ENCODE measurements at places on chromosomes 1 and 21.
A peak's percentile ranks its signal among the peaks of the same experiment; 100 is the strongest.

- DNase-seq, result no peak
These were observed 161.2 kb downstream of the NPHP4 start for GRCh38 chr1:5830771-5831599.

GRCh38 chr1:54475946-54476516 lies 69.8 kb upstream of the SSBP3 start:
- no peak for DNase-seq

DNA sequence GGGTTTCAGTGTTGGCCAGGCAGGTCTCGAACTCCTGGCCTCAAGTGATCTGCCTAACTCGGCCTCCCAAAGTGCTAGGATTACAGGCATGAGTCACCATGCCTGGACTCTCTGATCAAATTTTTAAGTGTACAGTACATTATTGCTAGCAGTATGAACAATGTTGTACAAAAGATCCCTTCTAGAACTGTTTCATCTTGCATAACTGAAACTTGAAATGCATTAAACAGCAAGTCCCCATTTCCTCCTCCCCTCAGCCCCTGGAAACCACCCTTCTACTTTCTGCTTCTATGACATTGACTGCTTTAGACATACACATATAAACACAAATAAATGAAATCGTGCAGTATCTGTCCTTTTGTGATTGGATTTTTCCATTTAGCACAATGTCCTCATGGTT lies 463.4 kb downstream of the PTPRC start:
- DNase-seq, result no peak

DNA sequence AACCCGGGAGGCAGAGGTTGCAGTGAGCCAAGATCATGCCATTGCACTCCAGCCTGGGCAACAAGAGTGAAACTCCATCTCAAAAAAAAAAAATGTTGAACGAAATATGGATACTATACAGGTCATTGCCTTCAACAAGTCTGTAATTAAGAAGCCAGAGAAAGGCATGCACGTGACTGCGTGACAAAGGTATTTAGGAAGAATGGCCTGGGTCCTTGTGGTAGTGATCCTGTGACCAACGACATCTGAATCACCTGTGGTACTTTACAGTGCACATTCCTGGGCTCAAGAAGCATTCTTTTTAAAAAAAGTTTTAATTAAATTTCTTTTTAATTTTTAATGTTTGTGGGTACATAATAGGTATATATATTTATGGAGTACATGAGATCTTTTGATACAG lies 115.0 kb downstream of the GREM2 start:
- DNase-seq, result no peak

DNA sequence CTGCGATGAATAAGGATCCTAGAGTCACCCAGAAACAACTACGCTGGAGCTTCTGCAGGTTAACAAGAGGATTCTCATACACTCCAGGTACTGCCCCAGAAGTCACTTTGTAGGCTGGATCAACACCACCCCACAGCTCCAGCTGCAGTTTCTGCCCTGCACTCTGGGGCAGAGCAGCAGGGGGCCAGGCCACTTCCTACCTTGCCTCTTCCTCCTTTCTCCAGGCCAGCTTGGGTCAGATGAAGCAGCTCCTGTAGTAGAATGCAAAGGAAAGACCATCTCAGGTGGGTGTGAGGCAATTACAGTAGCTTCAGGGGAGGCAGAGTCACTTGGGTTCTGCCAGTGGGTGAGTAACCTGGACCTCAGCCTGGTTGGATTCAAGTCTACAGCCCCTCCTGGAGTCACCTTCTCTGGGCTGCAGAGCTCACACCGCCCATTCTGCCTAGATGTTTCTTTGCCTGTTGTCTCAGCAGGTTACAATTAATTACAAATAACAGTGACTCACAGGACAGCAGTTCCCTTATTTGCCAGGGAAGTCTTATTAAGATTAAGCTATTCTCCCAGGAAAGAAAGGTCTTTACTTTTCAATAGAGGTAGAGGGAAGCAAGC lies 24.4 kb upstream of the BCAR3 start:
- DNase-seq, result no peak

DNA sequence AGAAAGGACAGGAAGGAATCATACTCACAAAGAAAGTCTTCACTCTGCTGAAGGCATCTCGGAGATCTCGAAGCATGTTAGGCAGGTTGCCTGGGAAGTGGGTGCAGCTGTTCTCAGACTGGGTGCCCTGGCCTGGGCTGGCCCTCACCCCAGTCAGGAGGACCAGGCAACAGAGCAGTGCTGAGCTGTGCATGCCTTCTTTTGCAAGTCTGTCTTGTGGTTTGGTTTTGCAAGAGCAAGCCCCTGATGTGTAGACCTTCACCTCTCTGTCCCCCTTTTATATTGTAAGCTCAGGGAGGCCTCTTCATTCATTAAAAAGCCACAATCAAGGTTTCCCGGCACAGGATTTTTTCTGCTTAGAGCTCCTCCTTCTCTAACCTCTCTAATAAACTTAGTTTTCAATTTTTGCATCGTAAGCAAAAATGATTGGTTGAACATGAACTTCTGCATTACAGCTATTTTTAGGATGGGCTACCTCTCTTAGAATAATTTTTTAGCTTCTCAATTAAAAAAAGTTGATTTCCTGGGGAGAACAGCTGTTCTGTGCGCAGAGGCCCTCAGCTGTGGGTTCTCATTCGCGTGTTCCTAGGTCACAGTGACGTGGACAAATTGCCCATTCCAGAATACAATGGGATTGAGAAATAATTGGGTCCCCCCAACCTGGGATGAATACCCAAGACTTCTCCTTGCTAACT lies at the start of gene IL10:
Gene IL10 (minus strand): TSS at position 252 of the 695 bp plus-strand sequence. CDS start 59 bp downstream, at position 193.
- no peak for DNase-seq

- DNase-seq, result no peak
These were observed 64.9 kb downstream of the FHAD1 start for GRCh38 chr1:15311880-15312279.

- no peak for DNase-seq
These were observed 339.1 kb downstream of the NTNG1 start for GRCh38 chr1:107479865-107480350.

- no peak for DNase-seq
These were observed 27.7 kb downstream of the KNCN start for GRCh38 chr1:46523496-46524353.

DNA sequence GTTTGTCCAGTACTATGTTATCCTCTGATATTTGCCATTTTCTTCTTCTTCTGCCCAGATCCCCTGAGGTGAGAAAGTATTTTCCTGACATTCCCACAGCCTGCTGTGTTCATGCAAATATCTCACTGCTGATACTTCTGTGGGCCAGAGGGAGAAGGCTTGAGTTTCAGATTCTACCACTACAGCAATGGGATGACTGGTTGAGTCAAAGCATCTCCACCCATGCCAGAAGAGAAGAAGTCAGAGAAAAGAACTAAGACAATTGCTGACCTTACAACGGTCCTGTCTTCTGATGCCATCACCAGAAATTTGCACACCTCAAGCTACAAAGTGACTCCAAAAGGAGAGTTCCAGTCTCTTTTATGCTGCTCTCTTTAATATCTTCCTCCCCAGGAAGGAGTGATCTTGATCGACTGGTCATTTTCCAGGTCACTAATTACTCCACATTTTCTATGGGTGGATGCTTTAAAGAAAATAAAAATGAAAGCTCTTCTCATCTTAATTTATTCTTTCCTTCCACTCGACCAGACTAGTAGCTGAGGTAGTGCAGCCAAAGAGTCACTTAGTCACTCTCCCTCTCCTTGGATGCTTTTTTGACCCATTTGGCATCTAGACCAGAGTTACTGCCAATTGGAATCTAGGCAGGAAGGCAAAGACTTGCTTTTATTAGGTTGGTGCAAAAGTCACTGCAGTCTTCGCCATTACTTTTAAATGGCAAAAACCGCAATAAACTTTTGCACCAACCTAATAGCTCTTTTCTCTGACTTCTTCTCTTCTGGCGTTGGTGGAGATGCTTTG lies 195.1 kb downstream of the PTPRC start:
- DNase-seq, result no peak

DNA sequence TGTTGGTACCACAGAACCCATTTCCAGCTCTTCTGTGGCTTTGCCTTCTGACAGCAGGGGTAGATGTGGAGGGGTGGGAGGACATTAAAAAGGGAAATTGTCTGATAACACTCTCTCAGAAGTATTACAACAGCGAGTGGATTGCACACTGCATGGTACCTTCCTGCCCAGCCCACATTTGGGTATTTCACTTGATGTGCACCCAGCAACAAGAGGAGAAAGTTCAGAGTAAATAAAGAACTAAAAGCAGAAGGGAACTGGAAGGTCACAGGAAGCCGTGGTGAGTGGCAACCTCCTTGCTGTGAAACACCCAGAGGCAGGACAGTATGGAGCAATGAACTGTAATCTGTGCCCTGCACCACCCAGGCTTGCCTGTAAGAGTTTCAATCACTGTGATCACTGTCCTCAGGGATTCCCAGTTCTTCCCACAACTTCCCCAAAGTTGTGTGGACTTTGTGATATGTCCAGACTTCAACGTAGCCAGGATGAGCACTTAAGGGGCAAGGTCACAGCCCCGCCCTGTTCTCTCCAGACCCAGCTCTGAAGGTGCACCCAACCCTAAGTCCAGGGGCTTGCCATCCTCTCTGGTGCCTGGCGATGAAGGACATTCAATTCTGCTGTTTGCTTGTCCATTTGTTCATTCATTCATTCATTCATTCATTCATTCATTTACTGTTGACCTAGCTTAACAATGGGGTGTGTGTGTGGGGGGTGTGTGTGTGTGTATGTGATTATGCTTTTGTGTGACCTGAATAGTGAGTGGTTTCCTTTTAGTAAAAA lies 18.7 kb upstream of the F5 start:
- DNase-seq, result peak; percentile 63

DNA sequence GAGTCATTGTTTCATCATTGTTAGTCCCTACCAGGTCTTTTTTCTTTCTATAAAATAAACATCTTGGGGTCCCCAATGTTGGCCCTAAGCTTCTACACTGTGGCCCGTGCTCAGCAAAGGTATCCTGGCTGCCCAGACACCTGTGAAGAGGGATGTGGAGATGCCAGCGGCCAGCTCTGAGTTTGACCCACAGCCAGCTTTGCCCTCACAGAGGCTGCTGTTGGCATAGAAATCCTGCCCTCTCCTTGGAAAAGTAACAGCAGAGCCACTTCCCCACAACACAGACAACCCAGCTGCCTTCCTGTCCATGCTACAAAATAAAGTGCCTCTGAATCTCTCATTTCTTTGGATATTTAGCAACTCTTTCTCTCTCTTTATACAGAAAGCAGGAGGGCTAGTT lies 6.0 kb downstream of the TRIM62 start:
- DNase-seq, result no peak

- no peak for DNase-seq
These were observed 35.1 kb downstream of the C2CD2 start for GRCh38 chr21:41918561-41919358.

GRCh38 chr1:40132383-40133311 lies 28.5 kb upstream of the RLF start:
- DNase-seq, result no peak

GRCh38 chr1:225474986-225475820 lies 47.4 kb upstream of the LBR start:
- DNase-seq, result peak; percentile 94

- no peak for DNase-seq
These were observed 330.0 kb downstream of the SETD4 start for GRCh38 chr21:35730325-35730724.

DNA sequence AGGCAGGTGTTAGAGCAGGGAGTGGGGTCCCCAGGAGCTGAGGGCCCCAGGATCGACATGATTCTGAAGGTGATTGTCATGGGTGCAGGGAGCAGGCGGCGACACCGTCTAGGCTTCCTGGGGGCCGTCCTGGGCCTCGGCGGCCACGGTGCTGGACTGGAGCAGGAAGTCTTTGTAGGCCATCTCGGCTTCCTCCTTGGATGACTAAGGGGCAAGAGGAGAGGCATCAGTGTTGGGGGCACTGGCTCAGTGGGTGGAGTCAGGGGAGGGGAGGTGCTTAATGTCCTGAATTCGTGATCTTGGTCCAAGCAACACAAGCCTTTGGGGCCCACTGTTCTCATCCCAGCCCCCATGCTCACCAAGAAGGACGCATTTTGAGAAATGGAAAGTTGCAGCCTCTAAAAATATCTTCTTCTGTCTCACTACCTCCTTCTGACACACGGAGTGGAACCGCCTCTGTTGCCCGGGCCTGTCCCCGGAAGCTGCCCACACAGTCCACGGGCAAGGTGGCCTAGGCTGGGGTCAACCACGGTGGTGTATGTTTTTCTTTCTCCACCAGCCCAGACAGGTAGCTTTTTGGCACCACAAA lies 8.6 kb upstream of the FCMR start:
- DNase-seq, result peak; percentile 73

DNA sequence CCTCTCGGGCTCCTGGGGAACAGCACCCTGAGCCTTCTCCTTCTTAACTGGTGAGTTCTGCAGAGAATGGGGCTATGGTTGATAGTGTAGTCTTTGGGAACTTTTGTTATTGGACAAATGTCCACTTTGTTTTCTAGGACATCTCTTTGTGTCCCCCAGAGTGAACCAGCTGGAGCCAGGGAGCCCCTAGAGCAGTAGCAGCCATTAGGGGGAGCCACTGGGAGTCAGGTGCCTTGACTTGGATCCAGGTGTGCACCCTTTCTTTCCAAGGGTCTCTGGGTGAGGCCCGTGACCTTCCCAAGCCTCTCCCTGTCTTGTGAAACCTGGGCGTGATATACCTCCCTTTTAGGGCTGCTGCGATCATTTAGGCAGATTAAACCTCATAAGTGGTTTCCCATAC lies 36.9 kb downstream of the ABCG1 start:
- no peak for DNase-seq

- no peak for DNase-seq
These were observed 8.9 kb downstream of the SDCCAG8 start for GRCh38 chr1:243264717-243265116.

DNA sequence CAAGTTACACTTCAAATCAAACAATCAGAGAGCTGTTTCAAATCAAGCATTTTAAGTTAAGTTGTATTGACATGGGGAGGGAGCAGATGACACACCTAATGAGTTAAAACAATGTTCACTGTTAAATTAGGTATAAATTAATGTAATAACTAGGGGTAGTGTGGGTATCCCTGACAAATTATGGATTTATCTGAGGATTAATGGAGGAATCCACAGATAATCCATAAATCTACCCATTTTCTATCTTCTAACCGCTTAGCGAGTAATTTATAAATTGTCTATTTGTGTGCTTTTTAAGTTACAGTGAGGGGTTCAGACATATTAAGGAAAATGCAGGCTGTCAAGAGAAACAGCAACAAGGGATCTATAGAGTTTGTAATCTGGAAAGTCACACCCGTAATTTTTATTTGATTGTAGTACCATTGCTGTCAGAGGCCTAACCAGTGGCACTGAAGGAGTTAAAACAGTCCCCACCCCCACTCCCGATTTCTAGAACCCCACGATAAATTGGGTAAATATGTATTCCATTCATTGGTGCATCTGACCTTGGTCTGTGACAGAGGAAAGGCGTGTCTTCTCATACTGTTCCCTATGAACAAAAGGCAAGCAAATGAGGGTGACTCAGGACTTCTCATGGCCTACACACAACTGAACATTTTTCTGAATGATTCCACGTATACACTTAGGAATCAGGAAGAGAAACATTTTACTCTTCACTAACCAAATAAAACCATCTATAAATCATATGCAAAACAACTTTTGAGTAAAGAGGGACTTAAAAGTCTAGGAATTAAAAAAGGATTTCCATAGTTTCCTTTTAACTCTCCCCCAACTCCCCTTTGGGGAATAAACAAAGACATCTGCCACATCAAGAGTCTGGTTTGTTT lies 7.4 kb downstream of the IRF2BP2 start:
- DNase-seq, result no peak

GRCh38 chr1:56190806-56191365 lies 388.5 kb downstream of the PLPP3 start:
- no peak for DNase-seq

- DNase-seq, result no peak
These were observed 83.8 kb downstream of the EVI5 start for GRCh38 chr1:92701147-92701546.

All from activated CD8-positive, alpha-beta memory T cell treated with anti-CD3 and anti-CD28 coated beads, Interleukin-2, amount 50 U/mL, for 48 hours (primary cell).